Prostate gland (tissue), 2 donors: ENCODE measurements at places on chromosomes 3 and 15.

- no peak for DNase-seq
Measured at GRCh38 chr15:97947465-97948260, 12.8 kb upstream of the ARRDC4 start.

- DNase-seq = peak; percentile 58
Measured at GRCh38 chr15:68553994-68554720, 24.6 kb upstream of the CORO2B start.

- peak; percentile 82 for DNase-seq
Measured at GRCh38 chr15:92638709-92639365, 16.7 kb downstream of the FAM174B start.

DNA sequence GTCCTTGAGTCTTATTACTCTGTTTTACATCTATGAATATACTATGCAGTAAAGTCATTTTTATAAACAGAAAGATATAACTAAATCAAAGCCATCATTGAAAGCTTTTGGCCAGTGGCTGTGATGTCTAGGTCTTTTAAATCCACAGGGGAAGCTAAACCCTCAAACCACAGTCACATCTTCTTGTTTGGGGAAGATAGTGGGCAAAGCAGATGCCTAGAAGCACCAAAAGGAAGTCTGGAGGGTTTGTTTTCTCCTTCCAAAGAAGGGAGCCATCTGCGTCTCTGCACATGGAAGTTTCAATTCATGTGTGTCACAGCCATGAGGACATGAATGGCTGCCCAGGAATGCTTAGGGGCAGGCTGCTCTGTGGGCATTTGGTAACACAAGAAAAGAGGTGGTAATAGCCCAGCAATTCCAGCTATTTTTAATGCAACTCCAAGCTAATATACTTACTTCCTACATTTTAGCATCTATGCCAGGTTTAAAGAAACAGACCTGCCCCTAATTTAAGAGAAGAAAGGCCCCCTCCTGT is 322.2 kb downstream of the SLC9A9 start:
- no peak for DNase-seq

DNA sequence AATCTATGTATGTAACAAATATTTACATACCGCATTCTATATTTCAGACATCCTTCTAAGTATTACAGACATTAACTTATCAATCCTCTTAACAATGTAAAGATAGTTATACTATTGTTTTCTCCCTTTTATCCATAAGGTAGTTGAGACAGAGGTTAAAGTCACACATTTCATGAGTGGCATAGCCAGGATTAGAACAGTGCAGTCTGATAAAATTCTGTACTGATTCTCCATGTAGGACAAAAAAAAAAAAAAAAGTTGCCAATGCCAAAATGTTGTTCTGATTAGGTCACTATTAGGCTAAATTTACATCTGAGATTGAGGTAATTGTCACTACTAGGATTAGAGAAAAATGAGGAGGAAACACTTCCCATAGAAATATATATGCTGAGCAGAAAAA is 629.2 kb downstream of the OTOL1 start:
- DNase-seq = no peak

- no peak for DNase-seq
Measured at GRCh38 chr3:28637742-28638141, 289.1 kb upstream of the AZI2 start.

- no peak for DNase-seq
Measured at GRCh38 chr3:10374311-10374710, 53.4 kb upstream of the SEC13 start.

GRCh38 chr3:41705893-41706292 is 256.0 kb downstream of the ULK4 start:
- DNase-seq = no peak

DNA sequence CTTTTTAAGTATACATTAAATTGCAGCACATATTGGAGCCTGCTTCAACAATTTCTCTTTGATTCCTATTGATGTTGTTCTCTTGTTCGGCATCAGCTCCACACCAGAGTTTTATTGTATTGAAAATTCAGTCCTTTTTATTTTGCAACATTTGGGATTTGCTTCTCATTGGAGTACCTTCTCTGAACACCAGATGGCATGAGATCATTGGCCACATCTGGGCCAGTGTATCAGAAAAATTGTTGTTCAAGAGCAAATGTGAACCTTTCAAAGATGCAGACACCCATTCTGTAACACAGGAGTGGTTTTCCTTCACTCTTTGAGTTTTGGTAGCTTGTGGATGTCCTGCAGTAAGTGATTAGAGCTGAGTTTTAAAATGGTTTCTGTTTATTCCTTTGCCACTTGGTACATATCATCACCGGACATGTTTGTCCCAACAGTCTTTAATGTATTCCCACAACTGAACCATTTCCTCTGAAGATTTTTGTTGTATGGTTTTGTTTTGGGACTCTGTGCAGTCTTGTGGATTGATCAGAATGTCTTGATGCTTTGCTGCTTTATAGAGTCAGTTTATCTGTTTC is 96.1 kb downstream of the MCTP2 start:
- no peak for DNase-seq

- no peak for DNase-seq
Measured at GRCh38 chr3:128808672-128809071, 70.7 kb upstream of the ACAD9 start.

GRCh38 chr3:172905451-172905850 is 154.9 kb downstream of the ECT2 start:
- no peak for DNase-seq

GRCh38 chr15:46408312-46408711 is 773.5 kb downstream of the SQOR start:
- DNase-seq = no peak

DNA sequence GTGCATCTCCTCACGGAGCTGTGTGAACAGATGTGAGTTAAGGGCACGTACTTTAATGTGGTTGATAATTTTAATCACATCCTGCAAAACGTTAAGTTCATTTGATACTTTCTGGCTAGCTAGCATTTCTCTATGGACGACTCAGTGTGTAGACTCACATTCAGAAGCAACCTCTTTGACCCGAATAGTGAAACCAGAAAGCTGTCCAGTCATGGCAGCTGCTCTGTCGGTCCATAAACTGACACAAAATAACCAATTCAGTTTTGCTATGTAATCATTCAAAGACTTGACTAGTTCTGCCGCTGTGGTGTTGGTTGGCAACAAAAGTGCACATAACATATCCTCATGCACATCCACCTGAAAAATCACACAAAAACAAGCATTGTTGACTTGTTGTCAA is 3.7 kb upstream of the GFM1 start:
- DNase-seq = no peak

DNA sequence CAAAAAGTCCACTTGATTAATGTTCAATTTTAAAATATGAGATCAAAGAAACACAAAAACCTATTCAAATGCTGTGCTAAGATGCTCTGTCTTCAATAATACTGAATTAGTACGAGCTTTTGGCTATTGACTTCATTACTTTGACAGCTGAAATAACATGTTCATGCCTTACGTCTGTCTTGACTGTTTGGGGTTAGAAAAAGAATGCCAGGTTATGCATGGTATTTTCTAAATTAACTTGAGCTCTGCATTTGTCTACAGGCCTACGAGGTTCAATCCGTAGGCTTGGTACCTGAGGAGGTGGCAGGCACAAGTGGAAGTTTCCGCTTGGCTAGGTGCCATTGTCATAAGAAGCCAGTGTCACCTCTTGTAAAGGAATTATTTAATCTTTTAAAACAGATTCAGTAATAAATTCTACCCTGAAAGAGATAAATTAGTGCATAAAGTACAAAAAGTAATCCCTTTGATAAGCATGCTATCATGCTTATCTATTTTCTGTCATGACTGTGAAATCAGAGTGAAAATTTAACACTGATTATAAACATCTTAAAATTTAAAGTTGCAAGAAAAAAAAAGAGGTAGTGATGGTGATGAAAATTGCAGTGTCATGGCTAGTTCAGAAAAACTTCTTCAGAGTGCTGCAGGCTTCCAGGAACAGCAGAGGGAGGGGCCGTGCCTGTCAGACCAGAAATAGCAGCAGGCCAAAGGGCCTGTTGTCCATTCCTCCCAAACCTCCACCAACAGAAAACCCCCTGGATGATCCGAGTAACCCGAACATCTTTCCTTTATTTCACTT is 115.7 kb downstream of the ARRDC4 start:
- no peak for DNase-seq

DNA sequence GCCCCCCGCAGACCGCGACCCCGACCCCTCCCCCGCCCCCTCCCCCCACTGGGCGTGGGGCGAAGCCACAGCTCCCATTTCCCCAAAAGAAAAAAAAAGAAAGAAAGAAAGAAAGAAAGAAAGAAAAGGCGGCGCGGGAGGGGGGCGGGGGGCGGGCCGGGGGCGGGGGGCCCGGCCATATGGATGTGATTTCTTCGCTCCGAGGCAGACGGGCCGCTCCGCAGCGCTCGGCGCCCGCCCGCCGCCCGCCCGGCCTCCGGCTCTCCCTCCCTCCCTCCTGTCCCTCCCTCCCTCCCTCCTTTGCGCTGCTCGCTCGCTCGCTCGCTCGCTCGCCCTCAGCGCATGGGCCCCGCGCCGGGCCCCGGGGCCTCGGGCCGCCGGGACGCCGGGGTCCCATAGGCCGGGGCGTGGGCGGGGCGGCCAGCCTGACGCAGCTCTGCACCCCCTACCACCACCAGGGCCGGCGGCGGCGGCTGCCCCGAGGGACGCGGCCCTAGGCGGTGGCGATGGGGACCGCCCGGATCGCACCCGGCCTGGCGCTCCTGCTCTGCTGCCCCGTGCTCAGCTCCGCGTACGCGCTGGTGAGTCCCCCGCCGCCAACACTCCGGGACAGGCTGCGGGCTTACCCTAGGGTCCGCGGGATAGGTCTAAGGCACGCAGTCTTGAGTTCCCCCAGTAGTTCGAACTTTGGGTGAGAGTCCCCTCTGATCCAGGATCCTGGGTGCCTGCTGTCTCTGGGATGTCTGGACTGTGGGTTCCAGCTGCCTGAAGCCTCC is 5.7 kb downstream of the PTH1R start:
- DNase-seq = no peak

- no peak for DNase-seq
Measured at GRCh38 chr3:40605960-40606359, 81.2 kb downstream of the ZNF621 start.

GRCh38 chr3:64575211-64575844 is 112.5 kb downstream of the ADAMTS9 start:
- DNase-seq = no peak

DNA sequence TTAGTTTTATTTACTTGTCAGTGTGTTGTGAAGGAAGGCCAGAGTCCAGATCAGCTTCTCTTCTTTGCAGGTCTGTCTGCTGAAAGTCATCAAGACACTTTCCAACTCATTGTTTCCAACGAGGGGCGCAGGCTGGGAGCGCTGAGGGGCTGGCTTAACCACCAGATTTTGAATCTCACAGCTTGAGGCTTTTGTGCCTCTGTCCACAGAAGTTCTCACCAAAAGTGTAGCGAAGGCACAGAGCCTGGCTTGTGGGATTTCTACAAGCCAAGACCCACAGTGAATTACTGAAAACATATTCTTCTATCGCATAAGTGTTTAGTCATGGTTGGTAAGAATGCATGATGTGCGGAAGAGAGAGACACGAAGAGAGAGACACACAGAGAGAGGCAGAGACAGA is 35.2 kb downstream of the BHLHE40 start:
- no peak for DNase-seq

GRCh38 chr3:4799266-4800256 is 179.7 kb upstream of the BHLHE40 start:
- DNase-seq = no peak

GRCh38 chr3:189655617-189656016 is 24.4 kb downstream of the TP63 start:
- DNase-seq = no peak

DNA sequence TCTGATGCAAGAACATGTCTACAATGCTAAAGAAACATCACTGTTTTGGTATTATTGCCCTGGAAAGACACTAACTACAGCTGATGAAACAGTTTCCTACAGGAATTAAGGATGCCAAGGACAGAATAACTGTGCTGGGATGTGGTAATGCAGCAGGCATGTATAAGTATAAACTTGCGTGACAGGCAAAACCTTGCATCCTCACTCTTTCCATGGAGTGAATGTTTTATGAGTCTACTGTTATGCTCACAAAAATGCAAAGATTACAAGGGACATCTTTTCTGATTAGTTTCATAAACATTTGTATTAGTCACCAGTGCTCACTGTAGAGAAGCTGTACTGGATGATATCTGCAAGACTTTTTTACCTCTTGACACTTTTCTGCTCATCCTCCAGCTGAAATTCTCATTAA is 143.6 kb downstream of the NAALADL2 start:
- no peak for DNase-seq

DNA sequence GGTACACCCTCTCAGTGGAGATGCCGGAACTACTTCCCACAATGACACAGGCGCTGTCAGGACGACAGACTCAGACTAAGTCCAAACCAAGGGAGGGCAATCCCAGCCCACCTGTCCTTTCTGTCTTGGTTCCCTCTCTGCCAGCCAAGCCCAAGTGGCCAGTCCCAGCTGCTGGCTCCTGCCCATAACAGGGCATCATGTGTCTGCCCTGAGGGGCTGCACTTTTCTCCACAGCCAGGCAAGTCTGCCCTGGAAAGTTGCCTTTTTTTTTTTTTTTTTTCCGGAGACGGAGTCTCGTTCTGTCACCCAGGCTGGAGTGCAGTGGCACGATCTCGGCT is 20.0 kb upstream of the BCL2A1 start:
- DNase-seq = no peak

DNA sequence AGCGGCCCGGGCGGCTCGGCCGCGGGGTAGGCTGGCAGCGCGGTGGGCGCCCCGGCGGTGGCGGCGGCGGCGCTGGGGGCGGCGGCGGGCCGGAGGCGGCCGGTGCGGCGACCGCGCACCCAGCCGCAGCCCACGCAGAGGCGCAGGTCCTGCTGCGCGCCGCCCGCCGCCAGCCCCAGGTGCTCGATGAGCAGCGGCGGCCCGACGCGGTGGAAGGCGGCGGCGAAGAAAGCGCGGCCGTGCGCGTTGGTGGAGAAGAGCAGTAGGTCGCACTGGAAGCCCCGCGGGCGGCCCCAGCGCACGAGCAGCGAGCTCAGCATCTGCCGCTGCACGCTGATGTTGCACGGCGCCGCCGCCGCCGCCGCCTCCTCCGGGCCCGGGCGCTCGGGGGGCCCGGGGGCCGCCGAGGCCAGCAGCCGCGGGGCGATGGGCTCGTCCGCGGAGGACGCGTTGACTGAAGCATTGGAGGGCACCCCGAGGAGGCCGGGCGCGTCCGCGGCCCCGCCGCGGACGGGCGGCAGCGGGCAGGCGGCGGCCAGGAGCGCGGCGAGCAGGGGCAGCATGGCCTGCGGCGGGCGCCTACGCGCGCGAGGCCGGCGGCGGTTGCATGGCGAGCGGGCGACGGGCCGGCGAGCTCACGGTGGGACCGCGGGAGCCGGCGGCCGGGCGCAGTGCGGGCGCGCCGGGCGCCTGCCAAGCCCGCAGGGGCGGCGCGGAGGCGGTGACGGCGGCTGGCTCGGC is 452 bp downstream of the TMEM158 start:
- DNase-seq = no peak
